ENCODE measurements at places on chromosomes 3 and 15.
A peak's percentile ranks its signal among the peaks of the same experiment; 100 is the strongest.

DNA sequence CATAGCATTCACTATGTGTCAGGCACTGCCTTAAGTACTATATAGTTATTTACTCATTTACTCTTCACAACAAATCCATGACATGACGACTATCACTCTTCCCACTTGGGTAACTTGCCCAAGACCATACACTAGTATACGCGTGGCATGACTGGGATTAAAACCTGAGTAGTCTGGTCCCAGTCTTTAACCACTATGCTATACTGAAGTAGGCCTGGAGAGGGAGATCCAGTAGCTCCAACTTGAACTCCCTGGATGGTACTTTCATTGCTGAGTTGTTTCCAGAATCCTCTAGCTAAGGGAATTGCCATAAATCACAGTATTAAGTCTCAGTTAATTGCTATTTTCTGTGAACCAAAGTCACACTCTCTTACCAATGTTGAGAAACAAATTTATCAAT, 116.2 kb upstream of the LSAMP start:
- no peak for DNase-seq

- DNase-seq = no peak
These were observed 241.8 kb upstream of the NR2F2 start for GRCh38 chr15:96088650-96089049.

DNA sequence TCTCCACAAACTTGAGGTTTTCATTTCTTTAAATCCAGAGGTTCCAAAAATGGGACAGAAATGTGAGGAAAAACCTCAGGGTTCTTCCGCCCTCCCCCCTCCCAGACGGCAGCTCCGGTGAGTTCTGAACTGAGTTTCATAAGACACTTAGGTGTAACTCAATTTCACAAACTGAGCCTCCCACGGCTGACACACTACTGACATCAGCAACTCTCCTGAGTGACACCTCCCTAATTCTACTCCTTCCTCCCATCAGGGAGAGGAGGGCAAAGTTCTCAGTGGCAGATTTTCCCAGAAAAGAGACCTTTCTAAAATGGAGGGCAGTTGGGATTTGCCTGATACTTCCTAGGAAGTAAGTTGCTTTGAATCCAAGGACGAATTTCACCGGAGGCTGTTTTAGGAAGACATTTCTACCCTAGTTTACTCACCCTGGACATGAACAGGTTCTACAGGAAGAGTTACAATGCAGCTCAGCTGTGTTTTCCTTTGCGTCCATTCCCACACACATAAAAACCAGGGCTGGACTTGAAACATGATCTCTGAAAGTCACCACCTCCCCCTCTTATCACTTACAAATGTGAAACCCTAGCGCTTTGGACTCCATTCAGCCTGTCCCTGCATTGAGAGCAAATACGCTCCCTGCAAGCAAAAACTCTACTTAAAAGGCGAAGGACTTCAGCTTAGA, 78.1 kb upstream of the LMOD3 start:
- DNase-seq = peak; percentile 77

- DNase-seq = peak; percentile 49
These were observed 58.3 kb upstream of the TRAK1 start for GRCh38 chr3:42032693-42033349.

DNA sequence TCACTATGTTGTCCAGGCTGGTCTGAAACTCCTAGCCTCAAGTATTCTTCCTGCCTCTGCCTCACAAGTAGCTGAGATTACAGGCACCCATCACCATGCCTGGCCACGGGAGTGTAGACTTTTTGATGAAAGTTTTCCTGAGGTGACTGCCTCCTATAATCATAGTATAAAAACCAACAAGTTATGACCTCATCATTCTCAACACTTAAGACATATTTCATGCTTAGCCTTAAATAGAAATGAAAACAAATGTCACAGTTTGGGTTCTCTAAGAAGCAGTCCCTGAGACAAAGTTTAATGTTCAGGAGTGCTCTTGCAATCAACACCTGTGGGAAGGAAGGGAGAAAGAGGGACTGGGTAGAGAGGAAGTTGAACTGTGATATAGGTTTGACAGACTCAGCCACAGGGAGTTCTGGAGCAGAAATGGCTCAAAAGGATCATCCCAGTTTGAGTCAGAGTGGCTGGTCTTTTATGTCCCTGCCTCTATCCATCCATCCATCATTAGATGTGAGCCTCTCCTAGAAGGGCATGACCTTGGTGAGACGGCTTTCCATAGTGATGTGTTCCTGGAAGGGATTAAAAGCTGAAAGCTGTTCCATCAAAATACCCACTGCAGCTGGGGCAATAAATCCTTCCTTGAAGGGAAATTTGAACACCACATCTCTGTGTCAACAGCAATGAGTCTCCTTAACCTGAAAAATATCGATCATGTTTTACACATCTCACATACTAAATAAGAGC, 16.2 kb upstream of the ABHD5 start:
- DNase-seq = no peak

- no peak for DNase-seq
These were observed 874.0 kb downstream of the PLOD2 start for GRCh38 chr3:145286937-145287336.

GRCh38 chr15:41797201-41797944, 23.1 kb downstream of the MAPKBP1 start:
- DNase-seq = no peak

GRCh38 chr3:179149406-179149867, 1.3 kb downstream of the PIK3CA start:
- peak; percentile 28 for DNase-seq

GRCh38 chr3:81713031-81713430, 48.4 kb downstream of the GBE1 start:
- no peak for DNase-seq

- DNase-seq = no peak
These were observed 1.0 kb downstream of the ZNF589 start for GRCh38 chr3:48241796-48242455.

- peak; percentile 71 for DNase-seq
These were observed 39.7 kb downstream of the GLDN start for GRCh38 chr15:51380999-51381806.

GRCh38 chr3:9909221-9910013, 6.8 kb downstream of the IL17RE start:
- no peak for DNase-seq

DNA sequence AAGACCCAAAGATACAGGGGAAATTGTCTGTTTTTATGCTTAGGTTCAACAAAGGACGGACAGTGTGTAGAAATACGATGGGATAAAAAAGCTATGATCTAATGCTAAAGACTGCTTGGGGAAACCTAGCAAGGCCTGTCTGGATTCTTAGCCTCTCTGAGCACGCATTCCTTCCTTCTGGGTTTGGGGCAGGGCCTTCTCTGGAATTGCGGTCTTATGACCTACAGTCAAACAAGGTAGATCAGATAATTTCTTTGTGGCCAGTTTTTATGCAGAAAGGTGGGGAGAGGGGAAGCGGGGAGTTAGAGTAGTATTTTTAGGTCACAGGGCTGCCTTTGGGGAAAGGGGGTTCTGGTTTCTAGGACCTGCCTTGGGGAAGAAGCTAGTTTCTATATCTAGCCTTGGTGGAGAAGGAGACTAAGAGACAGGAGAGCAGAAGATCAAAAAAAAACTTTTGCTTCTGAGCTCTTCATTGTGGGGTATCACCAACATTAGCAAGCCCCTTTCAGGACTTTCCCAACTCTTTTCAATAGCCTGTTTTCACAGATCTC, 39.1 kb upstream of the LIPC start:
- no peak for DNase-seq

DNA sequence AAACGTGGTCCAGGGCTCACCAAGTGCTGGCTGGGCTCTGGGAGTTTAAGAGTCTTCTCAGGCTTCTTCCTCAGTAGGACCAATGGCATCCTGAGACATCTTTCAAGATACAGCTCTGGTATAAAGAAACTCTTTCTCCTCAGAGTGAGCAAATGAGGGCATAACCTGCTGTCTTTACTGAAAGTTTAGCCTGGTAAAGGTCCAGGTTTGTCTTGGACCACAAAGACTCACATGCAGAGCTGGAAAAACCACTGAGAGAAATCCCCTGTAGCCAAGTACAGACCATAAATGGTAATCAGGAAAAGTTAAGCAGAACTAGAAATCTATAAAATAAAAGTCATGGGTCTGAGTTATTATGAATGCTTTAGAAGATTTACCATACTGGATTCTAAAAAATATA, 23.1 kb downstream of the CD47 start:
- DNase-seq = no peak

GRCh38 chr15:66646799-66647198, 55.2 kb upstream of the SMAD6 start:
- no peak for DNase-seq

- DNase-seq = no peak
These were observed 22.1 kb downstream of the PPP2R3A start for GRCh38 chr3:135987661-135988060.

DNA sequence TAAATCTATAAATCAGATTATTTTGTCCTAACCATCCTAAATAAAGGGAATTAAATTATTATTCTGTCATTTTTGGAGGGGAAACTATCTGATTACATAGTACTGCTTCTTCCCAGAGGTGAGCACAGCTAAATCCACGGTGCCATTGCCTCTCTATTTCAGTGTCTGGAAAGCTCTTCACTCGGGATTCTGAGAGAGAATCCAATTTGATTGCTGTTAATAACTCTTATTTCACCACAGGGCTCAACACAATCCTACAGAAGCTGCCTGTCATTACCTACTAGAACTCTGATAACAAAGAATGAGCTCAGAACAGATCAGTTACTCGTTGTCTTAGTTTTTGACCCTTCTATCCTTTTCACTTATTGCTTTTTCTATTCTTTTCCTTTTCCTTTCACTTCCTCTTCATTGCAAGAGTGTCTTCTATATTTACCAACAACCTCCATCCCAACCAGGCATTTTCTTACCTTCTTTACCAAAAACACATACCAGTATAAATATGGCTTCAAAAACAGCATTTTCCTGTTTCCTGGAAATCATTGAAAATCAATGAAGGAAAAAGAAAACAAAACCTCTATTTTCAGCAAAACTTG, 30.4 kb downstream of the OXNAD1 start:
- no peak for DNase-seq

DNA sequence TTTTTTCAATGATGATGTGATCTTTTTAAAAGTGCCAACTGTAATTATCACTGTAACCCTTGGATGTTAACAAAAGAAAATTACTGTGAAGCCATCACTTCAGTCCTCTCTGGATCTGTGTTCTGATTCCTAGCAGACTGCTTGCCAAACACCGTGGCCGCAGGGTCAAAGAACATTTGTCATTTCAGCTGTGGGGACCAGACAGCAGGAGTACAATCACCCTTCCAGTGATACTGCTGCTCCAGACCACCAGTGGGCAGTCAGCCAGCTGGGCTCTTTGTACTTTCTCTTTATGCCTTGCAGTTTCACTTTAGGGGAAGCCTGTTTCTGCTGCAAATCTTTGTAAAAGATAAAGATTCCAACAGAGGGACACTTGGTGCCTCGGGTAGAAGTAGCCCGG, 770.0 kb downstream of the GRM7 start:
- DNase-seq = peak; percentile 39

- DNase-seq = peak; percentile 34
These were observed 68.5 kb downstream of the TMCC1 start for GRCh38 chr3:129824926-129825541.

DNA sequence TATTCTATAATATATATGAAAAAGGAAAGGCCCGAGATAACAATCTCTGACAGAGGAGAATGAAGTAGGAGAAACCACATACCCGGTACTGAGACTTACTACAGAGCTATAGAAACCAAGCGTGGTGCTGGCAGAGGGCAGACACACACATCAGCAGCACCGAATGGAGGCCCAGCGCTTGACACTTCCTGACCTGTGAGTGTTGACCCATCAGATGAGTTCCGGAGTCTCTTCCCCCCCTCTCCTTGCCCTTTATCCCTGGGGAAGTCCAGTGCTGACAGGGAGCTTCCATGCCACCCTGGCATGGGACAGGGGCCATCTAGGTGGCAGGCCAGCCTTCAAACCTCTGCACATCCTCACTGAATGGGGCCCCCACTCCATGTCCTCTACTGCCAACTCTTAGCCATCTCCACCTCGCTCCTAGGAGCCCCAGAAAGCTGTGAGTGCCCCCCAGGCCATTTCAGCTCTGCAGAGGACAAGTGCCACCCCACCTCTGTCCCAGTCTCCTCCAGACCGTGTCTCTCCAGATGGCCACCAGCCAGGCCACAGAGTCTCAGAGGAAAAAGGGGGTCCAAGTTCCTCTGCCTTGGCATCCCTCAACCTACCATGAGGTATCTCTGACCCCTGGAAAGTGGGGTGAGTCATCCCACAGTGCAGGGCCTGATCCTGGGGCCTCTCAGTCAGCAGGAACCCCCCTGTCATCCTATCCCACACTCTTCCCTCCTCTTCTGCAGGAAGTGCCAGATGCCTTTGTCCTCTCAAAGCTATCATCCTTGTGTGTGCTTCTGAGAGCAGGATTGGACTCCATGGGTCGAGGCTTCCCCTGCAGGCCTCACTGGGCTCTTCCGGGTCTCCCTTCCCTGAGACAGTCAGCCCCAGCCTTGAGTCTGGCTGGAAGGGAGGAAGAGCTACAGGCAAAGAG, 116.5 kb upstream of the ALDH1A3 start:
- no peak for DNase-seq

DNA sequence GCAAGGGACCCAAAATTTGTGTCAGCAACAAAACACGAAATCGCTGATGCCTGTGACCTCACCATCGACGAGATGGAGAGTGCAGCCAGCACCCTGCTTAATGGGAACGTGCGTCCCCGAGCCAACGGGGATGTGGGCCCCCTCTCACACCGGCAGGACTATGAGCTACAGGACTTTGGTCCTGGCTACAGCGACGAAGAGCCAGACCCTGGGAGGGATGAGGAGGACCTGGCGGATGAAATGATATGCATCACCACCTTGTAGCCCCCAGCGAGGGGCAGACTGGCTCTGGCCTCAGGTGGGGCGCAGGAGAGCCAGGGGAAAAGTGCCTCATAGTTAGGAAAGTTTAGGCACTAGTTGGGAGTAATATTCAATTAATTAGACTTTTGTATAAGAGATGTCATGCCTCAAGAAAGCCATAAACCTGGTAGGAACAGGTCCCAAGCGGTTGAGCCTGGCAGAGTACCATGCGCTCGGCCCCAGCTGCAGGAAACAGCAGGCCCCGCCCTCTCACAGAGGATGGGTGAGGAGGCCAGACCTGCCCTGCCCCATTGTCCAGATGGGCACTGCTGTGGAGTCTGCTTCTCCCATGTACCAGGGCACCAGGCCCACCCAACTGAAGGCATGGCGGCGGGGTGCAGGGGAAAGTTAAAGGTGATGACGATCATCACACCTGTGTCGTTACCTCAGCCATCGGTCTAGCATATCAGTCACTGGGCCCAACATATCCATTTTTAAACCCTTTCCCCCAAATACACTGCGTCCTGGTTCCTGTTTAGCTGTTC, 34.9 kb downstream of the CHDH start:
- DNase-seq = no peak

Measured in body of pancreas (tissue), 4 donors.